ENCODE measurements at places on chromosomes 5 and 9.

DNA sequence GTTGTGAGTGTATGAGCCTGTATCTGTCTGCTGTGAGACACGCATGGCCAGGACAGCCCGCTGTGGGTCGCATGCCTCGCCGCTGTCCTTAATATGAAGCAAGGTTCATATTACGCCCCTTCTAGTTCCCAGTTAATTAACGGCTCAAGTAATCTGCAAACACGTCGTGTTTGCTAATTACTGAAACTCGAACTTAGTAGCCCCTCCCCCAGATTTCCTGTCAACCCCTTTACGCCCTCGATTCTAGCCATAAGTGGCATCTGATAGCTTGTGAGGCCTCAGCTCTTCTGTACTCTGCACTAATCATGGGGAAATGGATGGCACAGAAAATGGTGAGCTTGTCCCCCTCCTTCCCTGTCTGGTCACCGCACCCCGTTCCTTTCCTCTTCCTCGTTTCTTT is 116.9 kb upstream of the OTULINL start:
- no peak for DNase-seq

DNA sequence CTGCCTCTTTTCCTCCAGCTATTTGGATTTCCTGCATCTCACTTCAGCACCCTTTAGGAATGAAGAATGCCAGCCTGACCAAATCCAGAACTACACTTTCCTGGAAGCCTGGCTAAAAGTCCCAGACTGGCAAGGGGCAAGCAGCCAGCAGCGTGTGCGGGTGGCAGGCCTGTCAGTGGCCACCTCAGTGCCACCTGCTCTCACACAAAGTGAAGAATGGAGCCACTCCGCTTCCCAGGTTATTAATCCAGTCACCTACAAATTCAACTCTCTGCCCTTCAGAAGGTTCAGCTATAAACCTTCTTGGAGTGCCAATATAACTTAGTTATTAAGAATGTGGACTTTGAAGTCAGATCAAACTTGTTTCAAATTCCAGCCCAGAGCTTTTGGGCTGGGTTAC is 6.7 kb upstream of the ALDOB start:
- DNase-seq: no peak

DNA sequence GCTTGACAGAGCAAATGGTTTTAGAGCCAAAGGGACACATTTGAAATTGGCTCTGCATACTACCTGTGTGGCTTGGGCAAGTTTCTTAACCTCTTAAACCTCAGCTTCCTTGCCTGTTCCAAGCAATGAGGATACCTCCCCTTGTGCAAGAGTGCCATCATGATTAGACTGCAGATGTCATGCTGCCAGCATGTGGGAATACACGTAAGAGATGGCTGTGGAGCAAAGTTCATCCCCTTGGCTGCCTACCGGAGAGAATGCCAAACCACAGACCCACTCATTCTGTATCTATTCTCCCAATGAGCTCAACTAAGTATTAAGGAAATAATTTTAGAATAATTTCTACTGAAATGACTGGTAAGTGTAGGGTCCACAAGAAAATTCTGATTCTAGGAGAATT is 101.3 kb downstream of the WDR41 start:
- no peak for DNase-seq

- no peak for DNase-seq
Observed at GRCh38 chr9:38003946-38004808, 64.8 kb downstream of the SHB start.

GRCh38 chr9:5375790-5376477 is 36.3 kb upstream of the RLN1 start:
- no peak for DNase-seq

- DNase-seq: no peak
Observed at GRCh38 chr5:10668697-10669096, 92.3 kb downstream of the DAP start.

GRCh38 chr9:127336506-127337352 is 60.2 kb upstream of the SLC2A8 start:
- DNase-seq: peak; percentile 78

- no peak for DNase-seq
Observed at GRCh38 chr5:68544091-68544647, 328.6 kb downstream of the PIK3R1 start.

GRCh38 chr9:111516061-111516465 is 8.9 kb upstream of the ZNF483 start:
- no peak for DNase-seq

DNA sequence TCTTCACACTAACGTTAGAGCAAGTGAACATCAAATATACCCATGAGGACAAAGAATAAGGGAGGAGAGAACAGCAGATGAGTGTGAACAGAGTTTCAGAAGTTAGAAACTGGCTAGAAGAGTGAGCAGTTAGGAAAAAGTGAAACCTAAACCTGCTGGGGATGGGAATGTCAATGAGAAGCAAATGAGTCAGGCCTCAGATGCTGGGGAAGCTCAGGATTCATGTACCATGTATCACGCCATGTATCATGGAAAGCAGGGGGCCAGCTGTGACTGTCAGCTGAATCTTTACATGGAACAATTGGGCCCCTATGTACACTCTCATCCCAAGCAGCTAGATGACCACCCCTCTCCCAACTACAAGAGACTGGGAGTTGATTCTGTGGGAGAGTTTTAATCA is 16.2 kb downstream of the GDF9 start:
- DNase-seq: no peak

DNA sequence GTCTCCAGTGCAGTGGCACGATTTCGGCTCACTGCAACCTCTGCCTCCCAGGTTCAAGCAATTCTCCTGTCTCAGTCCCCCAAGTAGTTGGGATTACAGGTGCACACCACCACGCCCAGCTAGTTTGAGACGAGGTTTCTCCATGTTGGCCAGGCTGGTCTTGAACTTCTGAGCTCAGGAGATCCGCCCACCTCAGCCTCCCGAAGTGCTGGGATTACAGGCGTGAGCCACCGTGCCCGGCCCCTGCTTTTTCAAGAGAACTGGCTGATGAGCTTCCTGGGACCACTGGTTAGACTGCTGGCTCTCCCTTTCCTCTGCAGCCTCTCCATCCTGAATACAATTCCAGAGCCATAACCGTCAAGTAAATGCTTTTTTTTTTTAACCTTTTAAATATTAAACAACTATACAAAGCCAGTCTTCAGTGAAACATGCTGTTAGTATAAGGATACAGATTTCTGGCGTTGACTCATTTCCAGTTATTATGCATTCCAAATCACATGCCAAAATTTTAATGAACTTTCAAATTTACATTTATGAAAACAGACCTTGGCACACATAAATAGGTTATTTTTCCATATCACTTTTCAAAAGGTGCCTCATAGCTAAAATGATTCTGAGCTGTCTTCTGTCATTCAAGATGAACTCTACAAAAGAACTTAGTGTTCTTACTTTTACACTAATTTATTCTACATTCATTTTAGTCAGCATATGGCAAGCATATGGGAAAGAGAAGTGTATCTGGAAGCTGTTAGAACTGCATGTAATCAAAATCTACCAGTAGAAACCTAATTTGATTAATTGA is 116.0 kb downstream of the MLLT3 start:
- no peak for DNase-seq

DNA sequence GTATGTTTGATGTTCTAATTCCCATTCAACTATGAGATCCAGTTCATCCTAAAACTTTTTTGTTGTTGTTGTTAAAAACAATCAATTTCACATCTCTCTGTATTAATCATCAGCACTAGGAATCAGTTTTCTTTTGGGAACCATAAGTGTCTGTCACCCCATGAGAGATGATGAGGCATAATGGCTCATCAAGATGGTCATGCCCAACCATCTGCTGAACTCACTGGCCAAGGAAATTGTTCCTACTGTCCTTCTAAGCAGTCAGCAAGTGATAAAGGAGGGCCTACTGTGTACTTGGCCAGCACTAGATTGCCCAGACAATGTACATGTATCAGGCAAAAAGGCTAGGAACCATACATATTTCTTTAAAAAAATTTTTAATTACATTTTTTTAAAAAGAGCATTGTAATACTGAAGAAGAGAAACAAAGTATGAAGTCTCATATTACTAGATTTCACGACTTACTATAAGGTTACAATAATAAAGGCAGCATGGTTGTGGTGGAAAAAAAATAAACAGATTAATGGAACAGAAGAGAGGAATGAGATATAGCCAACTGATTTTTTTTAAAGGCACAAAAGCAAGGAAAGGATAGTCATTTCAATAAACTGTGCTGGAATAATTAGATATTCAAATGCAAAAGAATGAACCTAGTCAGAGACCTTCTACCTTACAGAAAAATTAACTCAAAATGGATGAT is 458.3 kb downstream of the SPOCK1 start:
- DNase-seq: no peak

DNA sequence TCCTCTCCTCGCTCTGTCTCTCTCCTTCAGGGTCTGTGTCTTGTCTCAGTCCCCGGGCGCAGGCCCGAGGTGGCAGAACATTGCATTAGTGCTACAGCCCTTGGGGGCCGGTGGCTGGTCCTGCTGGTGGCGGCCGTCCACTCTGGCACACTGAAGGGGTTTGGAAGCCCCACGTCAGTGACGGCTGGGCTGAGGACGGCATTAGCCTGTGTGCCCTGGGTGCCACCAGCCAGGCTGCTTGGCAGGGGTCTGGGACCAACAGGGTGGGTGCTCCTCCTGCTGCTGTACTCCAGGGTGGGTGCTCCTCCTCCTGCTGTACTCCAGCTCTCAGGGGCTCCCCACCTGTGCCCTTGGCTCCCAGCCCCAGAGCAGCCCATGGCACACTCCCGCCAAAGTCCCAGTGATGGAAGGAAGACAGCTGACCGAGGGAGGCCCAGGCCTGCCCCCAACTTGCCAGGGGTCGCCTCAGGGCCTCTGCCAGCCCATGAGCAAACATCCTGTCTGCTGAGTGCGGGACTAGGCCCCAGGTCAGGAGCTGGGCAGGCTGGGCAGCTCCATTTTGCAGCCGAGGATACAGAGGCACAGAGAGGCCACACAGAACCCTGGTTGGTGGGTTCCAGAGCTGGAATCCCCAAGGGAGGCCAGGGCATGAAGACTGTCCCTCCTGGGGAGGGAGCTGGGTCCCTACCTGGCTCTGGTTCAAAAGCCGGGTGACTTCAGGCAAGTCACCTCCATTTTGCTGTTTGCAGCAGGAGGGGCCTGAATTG is 27.3 kb downstream of the SARDH start:
- DNase-seq: no peak

DNA sequence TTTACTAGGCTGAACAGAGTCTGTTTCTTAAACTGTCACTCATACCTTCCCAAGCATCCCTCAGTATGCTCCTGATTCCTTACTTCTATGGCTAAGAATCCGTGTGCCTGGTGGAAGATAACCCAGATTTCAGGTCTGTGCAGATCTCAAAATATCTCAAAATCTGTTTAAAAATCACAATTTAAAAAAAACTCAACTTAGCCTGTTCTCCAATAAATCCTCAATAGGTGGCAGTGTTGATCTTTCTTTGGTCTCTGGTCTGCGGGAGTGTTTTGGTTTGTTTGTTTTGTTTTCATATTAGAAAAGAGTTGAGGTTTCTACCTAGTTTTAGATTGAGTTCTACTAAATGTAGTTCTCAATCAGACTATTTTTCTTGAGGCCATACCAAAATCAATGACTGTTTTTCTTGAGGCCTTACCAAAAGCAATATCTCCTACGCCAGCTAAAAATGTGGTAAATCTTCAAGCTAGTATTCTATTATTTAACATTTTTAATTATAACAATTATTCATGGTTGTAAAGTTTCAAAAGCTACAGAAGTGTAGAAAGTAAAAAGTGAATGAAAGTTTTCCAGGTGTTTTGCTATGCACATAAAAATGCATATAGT is 57.9 kb downstream of the TGFBR1 start:
- DNase-seq: peak; percentile 6

DNA sequence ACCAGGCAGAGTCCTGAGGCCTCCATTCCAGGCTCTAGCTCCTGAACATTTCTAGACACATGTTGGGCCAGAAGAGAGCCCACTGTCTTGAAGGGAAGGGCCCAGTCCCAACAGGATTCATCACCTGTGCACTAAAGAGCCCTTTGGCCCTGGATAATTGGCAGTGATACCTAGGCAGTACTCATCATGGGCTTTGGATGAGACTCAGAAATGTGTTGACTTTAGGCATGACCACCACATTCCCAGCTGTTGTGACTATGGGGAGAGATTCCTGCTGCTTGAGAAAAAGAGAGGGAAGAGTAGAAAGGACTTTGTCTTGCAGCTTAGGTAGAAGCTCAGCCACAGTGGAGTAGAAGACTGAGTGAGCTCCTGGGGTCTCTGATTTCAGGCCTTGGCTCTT is 138.4 kb upstream of the DAPK1 start:
- no peak for DNase-seq

DNA sequence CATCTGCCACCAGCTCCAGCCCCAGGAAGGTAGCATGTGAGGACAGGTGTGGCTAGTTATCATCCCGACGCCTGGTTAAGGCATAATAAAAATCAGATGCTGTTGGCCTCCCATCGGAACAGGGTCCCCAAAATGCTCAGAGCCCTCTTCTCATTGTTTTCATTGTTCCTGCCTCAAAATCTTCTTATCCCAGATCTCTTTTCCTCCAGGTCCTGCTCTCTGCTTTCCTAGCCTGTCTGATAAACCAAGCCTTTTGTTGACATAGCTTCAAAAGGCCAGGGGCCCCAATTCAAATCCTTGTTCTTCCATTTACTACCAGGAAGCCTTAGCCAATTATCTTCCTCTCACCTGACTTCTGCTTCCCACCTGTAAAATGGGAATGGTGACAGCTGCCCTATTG is 130.1 kb upstream of the ADRA1B start:
- DNase-seq: no peak

- no peak for DNase-seq
Observed at GRCh38 chr5:67170767-67171166, 25.8 kb downstream of the CD180 start.

GRCh38 chr9:133331641-133332380 is 4.2 kb downstream of the SURF6 start:
- DNase-seq: no peak

GRCh38 chr5:118068886-118069285 is 919.5 kb downstream of the DTWD2 start:
- no peak for DNase-seq

Measured in amniotic stem cell (primary cell).